ENCODE measurements at places on chromosomes 7 and 10.

DNA sequence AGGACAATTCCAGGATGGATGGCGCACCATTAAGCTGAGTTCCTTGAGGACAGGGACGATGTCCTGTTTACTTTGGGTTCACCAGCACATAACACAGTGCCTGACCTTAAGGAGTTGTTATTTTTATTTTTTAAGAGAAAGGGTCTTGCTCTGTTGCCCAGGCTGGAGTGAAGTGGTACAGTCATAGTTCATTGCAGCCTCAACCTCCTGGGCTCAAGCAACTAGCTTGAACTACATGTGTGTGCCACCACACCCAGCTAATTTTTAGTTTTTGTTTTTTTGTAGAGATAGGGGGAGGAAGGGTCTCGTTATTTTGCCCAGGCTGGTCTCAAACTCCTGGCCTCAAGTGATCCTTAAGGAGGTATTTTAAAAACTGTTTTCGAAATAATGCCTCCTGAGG, 1.7 kb upstream of the CALU start:
- DNase-seq = no peak

GRCh38 chr7:97021747-97022490, 2.7 kb downstream of the DLX5 start:
- DNase-seq = no peak

GRCh38 chr10:61068471-61068870, 124.5 kb upstream of the RHOBTB1 start:
- DNase-seq = no peak

- no peak for DNase-seq
Observed at GRCh38 chr7:122674502-122674901, 24.4 kb downstream of the RNF133 start.

DNA sequence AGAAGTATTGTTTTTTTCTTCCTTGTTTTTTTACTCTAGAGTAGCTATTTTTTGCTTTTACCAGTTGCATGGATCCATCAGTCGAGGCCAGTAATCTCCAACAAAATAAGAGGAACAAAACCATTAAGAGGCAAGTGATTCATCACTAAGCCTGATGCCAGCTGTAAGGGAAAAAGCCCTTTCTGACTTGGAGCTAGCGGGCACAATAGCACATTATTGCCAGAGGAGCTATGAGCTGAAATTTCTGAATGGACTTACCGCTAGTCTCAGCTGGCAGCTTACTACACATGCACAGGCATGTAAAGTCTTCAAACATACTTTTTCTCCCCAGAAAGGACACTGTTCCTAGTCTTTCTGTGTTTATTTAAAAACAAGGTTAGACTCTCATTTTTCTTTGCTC, 41.6 kb upstream of the PTPRZ1 start:
- DNase-seq = no peak

GRCh38 chr10:71191551-71192076, 20.8 kb upstream of the UNC5B start:
- no peak for DNase-seq

DNA sequence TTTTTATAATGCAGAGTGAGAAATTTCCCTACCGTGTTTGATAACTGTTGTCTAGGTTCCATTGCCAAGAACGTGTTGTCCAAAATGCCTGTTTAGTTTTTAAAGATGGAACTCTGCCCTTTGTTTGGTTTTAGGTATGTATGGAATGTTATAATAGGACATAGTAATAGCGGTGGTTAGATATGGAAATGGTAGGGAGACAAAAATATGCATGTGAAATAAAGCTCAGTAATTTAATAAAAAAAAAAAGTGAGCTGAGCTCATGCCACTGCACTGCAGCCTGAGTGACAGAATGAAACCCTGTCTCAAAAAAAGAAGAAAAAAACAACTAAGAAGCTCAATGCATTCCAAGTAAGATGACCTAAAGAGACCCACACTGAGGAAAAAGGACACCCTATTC, 72.9 kb downstream of the ZNF783 start:
- no peak for DNase-seq

DNA sequence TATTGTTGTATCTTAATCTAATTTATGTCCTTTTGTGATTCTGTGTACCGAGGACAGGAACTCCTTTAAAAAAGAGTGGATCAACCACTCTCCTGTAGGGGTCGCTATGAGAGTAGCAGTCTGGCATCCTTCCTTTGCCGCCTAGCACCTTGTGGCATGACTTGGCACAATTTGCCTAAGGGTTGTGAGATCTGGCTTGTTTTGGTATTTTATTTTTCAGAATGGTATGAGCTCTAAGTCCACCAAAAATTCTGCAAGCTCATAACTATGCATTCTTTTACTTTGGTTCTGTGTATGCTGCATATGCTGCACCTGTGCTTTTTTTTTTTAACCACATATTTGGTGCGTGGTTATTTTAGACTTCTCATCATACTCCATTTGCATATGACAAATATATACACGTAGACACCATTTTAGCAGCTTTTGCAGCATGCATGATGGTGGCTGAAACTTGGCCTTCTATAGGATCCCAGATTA, 112.8 kb downstream of the CDK14 start:
- no peak for DNase-seq

DNA sequence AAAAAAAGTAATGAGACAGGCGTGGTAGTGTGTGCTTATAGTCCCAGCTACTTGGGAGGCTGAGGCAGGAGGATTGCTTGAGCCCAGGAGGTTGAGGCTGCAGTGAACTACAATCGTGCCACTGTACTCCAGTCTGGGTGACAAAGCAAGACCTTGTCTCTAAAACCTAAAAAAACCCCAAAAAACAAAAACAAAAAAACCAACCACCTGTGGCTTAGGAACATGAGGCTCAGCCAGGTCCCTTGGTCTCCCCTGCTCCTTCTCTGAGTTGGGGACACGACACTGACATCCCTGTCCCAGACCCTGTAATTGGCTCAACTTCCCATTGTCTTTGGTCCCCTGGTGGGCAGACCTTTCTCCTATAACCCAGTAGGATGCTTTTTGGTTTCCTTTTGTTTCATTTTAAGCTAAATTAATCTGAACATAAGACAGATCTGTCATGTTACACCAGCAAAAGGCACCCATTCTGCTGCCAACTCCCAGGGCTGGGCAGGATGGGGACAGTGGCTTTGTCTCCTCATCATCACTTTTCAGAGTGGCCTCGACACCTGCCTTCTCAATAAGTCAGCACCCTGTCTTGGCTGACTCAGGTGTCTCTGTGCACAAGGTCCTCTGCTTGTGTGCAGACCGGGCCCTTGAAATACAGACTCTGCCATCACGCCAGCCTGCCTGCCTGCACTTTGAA, 74.4 kb downstream of the MYL10 start:
- DNase-seq = no peak

- DNase-seq = no peak
Observed at GRCh38 chr10:29651767-29652166, 17.0 kb upstream of the SVIL start.

- no peak for DNase-seq
Observed at GRCh38 chr10:44674536-44675386, 236.4 kb upstream of the TMEM72 start.

All from caudate nucleus (tissue), 63 donors.